ENCODE measurements at places on chromosomes 7 and 10.

- DNase-seq = no peak
Measured at GRCh38 chr10:95569368-95569767, 8.2 kb upstream of the SORBS1 start.

DNA sequence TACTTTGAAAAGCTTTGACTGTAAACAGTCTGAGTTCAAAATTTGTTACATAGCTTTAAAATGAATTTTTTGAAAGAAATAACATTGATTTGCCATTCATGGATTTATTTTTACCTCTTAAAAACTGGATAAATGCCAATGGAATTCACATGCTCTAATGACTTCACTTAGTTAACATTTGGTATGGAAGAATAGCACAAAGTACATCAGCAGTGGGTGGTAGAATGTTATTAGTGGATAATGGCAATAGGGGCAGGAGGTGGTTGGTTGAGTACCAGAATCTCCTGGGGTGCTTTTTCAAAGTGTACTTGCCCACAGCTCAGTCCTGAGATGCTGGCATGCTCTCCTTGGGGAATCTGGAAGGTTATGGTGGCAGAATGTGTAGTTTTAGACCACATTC is 4.7 kb downstream of the PPP1R9A start:
- no peak for DNase-seq

DNA sequence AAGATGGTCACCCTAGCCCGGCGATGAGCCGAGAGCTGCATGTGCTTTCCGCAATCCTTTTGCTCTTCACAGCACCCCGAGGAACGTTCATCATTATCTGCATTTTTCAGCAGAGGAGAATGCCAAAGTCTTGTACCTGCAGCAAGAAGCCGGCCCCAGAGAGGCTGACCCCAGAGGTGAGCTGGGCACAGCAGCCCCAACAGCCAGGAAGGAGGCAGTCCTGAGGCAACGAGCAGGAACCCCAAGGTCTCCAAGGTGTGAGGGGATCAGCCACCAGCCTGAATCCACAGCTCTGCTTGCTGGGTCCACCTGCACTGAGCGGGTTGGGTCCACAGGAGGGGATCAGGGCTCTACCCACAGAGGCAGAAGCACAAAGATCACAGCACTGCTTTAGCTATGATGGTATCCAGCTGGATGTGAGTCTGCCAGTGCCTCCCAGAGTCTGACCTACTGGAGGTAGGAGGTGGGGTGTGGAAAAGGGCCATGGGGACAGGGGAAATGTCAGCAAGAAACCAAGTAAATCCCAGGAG is 16.8 kb upstream of the GDF10 start:
- DNase-seq = no peak

DNA sequence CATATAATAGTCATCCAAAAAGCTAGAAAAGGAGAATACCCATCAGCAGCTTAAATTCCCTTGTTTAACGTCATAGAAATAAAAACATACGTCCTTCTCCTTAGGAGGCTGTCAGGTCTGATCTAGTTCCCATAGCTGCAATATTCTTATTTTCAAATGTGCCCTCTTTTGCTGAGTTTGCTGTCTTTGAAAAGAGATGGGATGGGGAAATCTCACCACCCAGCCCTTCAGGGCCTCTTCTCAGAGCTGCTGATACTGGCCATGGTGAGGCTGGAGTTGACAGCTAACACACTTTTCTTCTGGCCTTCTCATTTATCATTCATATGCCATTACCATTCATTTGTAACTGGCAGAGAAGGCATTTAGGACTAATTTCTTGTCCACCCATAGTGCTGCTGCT is 5.1 kb upstream of the PCGF5 start:
- DNase-seq = no peak

GRCh38 chr10:111130471-111130870 is 53.6 kb downstream of the ADRA2A start:
- DNase-seq = no peak

DNA sequence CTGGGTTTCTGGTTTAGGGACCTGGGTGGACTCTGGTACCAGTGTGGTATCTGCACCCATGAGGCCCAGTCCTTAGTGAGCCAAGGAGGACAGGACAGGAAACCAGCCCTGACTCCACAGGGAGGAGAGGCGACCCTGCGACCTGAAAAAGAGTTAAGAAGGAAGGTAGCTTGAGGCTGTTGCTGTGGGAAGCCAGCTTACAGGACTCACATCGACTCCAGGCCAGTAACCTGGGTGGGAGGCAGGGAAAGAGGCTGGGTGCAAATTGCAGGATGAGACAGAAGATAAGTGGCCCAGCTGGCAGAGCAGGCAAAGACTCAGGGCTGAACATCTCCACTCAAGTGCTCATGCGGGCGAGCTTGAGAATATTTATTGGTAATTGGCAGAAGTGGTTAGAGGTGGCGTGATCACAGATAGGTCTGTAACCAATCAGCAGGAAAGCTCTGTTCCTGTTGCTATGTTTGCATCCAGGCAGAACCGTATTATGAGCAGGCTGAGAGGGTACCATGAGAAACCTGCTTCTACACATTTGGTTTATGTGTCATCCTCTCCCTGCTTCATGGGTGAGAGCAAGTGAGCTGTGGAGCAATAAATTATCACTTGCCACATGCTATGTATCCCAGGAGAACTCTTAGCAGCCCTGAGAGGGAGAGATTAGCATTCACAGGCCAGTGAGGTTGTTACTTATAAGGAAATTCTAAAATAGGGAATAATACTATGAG is 11.0 kb downstream of the TLL2 start:
- DNase-seq = no peak

- DNase-seq = no peak
Measured at GRCh38 chr7:30525429-30525828, 20.8 kb upstream of the GGCT start.

DNA sequence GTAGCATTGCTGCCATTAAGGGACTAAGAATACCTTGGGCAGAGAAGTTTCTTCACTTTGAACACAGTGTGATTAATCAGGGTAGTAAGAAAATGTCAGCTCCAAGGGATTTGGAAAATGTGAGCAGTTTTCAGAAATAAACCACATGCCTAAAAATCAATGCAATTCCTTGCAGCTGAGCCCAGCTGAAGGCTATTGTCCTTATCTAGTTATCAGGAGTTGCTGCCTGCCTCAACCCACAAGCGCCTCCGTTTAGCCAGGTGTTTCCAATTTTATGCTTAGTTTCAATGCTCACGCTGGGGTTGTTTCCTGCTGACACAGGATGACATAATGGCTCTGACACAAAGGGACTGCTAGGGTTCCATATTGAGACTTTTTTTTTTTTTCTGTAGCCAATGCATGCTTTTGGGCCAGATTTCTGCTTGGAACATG is 132.3 kb upstream of the ANK3 start:
- no peak for DNase-seq

- no peak for DNase-seq
Measured at GRCh38 chr7:106767498-106768323, 97.4 kb upstream of the PIK3CG start.

- DNase-seq = no peak
Measured at GRCh38 chr10:3763852-3764625, 21.0 kb downstream of the KLF6 start.

- no peak for DNase-seq
Measured at GRCh38 chr10:18860631-18861240, 187.9 kb upstream of the MALRD1 start.

DNA sequence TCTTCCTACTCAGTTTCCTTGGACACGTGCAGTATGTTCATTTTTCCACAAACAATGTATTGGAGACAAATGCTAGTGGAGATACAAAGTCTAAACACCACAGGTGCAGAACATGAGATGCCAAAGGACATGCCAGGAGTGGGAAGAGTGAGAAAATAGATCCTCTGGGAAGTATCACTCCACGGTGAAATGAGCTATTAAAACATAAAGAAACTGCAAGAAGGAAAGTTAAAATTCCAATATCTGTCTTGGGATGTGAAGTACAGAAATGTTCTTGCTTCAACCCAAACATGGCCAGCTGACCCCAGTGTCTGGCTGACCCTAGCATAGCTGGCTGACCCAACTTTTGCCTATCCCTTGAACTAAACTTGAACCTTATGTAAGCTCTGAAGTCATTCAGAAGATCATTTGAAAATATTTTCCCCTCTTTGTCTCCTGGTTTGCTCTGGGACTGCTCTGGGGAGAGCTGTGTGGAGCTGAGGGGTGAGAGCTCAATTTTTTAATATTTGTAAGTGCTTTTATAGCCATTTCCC is 59.5 kb downstream of the FZD1 start:
- DNase-seq = no peak

DNA sequence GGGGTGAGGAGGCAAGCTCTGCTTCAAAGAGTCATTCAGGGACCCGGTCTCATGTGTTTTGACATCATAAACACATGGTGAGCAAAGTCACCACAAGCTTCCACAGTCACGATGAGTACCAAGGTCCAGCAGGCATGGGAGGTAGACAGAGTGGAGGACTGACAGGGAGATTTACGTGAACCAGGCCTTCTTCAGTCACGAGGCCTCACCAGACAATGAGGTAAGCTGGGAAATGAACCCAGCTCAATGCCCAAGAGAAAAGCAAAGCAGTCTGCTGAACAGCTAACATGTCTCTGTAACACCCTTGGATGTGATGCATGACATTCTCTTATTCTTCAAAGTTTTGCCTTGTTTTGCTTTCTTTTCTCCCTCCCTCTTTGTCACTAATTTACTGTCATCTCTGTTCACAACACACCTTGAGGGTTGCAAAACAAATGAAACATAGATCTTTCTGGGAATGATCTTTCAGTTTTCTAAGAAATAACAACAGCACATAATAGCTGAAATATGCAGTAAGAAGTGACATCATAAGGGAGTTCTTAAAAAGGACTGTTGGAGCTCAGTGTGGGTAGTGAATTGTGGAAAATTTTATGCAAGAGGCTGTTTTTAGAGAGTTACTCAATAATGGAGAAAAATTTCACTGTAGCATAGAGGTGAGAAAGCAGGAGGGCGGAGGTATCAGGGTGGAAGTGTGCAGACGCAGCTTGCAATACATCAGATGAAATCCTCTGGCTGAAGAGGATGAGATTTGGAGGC is 9.0 kb downstream of the PPP1R17 start:
- no peak for DNase-seq

GRCh38 chr10:121753726-121754476 is 155.7 kb upstream of the FGFR2 start:
- no peak for DNase-seq

DNA sequence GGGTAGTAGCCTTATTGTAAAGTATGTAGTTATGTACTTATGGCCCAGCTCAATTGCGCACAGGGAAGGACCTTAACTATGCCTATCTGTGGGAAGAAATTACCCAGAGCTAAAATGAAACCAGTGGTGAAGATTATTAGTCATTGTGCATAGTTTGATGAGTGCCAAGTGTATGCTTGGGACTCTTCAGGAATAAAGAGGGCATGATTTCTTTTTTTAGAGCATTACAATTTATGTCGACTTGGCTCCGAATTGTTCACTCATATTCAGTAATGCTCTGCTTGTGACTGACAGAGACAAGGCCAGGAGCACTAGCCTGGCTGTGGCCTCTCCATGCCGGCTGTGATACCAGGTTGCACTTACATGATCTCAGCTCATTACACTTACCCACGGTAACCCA is 269.5 kb downstream of the TRIL start:
- no peak for DNase-seq

DNA sequence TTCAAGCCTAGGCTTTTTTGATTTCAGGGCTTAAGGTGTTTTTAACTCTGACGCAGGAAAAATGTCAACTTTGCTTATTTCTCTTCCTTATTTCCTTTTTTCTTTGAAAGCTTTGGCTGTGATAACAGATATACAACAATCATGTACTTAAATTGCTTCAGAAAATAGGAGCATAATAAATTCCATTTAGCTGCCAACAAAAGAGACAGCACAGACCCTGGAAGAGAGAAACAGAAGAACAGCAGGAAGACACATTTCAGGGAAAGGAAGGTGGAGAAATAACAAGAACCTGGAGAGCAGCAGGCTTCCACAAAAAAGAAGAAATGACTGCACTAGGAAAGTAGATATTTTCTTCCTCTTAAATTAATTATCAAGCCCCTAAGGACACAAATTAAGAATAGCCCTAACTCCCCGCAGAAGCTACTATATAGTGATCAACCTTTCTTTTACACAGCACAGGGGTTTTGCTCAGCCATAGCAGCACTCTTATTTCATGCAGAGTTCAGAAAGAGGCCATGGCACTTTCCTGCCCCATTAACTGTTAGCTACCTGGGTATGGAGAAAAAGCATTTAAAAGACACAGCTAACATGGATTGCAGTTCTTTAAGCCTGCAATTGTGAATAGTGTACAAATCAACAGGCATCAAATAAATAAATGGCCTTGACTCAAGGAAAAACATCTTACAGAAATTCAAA is 61.5 kb downstream of the IQUB start:
- DNase-seq = no peak

DNA sequence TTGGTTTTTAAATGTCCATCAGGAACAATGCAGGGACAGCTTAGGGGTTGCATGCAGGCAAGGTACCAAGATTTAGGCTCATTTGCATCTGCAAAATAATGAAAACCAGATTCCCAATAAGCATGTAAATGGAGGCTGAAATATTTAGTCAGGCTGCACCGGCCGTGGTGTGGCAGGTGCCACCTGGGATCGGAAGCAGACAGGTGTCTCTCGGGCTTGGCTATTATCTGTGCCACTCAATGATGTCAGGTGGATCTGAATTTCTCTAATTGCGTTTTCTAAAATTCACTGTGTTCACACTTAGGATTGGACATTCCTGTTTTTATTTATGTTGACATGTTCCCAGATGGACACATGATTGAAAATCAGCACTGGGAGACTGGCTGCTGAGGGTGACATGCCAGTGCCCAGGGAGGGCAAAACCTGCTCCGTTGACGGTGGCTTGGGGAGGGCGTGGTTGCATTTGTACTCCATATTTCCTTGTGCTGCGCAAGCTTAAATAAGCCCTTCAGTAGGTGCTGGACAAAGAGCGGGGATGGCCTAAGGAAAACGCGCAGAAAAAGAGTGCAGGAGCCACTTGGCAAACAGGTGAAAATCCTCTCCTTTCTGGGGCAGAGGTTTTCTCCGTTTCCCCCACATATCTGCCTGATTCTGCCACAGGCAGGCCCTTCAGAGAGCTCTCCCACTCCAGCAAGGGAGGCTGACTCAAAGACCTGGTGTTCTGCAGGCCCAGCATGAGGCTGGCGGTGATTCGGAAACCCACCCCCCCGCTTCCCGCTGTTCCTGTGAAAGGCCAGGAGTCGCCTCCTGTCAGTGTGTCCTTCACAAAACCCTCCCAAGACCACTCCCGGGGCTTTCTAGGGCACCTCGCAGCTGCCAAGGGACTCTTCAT is 142.5 kb downstream of the WDR37 start:
- no peak for DNase-seq

GRCh38 chr10:110724937-110725336 is 80.8 kb downstream of the RBM20 start:
- no peak for DNase-seq

GRCh38 chr10:49300140-49300974 is 1.4 kb downstream of the C10orf71 start:
- DNase-seq = no peak

- no peak for DNase-seq
Measured at GRCh38 chr7:4951903-4952636, 6.9 kb downstream of the MMD2 start.
